ENCODE measurements at places on chromosomes 2 and 18. TPM values are rescaled to one million over a fixed set of nuclear protein-coding genes. Genes with fewer than 3 reads are reported as not detected.
A peak's percentile ranks its signal among the peaks of the same experiment; 100 is the strongest.

GRCh38 chr18:60391571-60392226, 19.1 kb upstream of the MC4R start:
- DNase-seq, result no peak

- DNase-seq, result peak; percentile 46
Measured at GRCh38 chr18:6017171-6017570, 121.8 kb upstream of the TMEM200C start.

- peak; percentile 1 for DNase-seq
Measured at GRCh38 chr2:185245806-185246205, 492.8 kb upstream of the FSIP2 start.

- DNase-seq, result no peak
Measured at GRCh38 chr18:10259901-10260300, 194.5 kb upstream of the APCDD1 start.

Gene SLC19A3
- 1.6 TPM for total RNA-seq

Gene PRPF40A
- total RNA-seq, result 198 TPM

Gene ABCG5
- not detected for total RNA-seq

DNA sequence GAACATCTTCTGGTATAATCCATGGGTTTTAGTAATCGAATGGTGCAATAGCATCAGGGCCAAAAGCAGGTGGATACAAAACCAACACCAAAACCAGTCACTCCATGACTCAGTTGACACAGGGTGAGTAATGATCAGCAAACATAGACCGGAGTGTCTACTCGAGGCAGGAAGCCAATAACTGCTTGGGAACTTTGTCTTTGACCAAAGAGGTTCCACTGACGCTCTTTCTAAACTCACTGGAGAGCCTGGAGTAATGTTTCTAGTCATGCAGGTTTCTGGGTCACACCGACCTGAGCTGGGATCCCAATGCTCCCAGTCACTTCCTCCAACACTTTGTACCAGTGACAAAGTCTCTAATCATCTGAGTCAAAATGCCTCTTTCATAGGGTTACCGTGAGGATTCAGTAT, 30.9 kb downstream of the MREG start:
- peak; percentile 36 for DNase-seq

Gene LAMA3
- total RNA-seq, result 15.7 TPM

DNA sequence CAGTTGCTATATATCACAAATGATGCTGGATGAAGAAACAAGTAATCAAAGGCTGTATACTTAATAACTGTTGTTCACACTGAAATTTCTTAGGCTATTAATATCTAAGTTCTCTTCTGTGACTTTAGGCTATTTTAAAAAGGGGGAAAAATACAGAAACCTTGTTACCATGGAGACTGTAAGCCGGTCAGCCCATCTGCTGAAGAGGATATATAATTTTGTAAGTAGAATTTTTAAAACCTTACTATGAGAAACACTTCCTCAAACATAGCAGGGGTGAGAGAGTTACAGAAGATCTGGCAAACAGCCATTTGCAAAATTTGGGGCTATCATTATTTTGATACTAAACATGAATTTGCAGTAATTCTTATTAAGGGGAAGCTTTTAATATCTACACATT, 27.8 kb downstream of the CACNB4 start:
- no peak for DNase-seq

DNA sequence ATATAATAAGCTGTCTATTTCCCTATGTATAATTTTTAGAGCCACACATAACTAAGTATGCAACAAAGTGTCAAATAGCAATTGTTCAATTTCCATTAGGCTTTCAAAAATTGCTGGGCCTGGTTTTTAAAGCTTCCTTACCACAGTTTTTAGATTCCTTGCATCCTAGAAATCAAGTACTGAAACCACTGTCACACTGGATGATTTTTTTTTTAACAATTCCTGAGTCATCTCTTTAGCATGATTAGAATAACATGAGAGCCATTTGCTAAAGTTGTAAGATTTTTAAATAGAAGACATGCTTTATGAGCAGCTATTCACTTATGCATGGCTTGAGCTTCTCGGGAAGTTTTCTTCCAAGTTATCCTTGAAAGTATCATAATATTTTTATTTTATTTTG, 319.5 kb upstream of the NXPH2 start:
- DNase-seq, result no peak

- peak; percentile 98 for DNase-seq
Measured at GRCh38 chr18:77101410-77102258, 30.9 kb downstream of the MBP start.

- DNase-seq, result peak; percentile 2
Measured at GRCh38 chr2:98702858-98703620, 27.9 kb downstream of the MGAT4A start.

DNA sequence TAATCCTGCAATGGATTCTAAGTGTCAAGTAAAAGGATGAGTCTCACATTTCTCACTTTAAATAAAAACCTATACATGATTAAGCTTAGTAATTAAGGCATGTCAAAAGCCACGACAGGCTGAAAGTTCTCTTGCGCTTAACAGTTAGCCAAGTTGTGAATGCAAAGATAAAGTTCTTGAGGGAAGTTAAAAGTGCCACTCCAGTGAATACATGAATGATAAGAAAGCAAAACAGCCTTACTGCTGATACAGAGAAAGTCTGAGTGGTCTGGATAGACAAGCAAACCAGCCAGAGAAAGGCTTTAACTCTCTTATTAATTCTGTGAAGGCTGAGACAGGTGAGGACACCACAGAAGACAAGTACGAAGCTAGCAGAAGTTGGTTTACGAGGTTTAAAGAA, 12.7 kb downstream of the THOC1 start:
- no peak for DNase-seq

Gene RAD51AP2
- not detected for total RNA-seq

DNA sequence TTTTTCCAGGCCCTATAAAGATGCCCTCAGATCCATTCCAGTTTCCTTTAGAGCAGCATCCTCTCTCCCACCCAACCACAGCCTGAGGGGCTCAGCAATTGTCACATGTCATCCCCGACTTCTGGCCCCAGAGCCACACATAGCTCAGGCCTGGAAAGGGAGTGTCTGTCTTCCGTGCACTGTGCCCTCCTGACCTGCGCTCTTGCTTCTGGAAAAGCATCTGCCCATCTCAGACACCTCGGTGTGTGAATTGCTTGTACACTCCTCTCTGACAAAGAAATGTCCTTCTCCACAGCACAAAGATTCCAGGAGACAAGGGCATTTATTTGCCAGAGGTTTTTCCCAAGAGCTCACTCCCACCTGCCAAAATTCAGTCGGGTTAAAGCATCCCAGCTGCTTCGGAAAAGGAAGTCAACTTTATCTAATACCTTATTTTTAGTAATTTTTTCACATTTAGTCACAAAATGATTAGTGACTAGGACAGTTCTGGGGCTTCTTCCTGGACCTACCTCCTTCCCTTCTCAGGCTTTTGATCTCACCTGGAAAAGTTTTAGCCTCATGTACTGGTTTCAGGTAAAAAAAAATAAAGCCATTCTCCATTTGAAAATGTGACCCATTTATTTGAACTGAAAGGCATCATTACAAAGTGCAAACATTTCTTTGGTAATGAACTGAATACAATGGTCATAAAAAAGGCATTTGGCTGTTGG, 112.9 kb downstream of the PXDN start:
- no peak for DNase-seq

Data from fibroblast of the aortic adventitia (primary cell).